ENCODE measurements at places on chromosomes 3 and 15. TPM values are rescaled to one million over a fixed set of nuclear protein-coding genes. Genes with fewer than 3 reads are reported as not detected.

Gene CHRNA3
- total RNA-seq = not detected

DNA sequence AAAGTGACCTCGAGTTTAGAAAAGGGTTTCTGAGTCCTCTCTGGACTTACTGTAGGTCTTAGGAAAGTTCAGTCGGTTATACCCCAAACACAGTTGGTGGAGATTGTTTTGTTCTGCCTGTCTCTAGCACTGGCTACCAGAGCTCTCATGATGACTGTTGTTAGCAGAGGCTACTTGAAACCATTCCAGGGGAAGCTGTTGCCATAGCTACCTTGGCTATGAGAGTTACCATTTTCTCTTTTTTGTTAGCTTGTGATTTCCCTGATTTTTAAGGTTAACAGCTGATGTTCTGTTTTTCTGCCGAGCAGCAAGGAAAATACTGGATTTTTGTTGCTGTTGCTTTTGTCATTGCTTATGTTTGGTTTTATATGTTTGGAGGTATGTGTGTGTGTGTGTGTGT, 26.7 kb downstream of the ABHD2 start:
- no peak for DNase-seq

Gene ADCY5
- total RNA-seq = not detected

- no peak for DNase-seq
These were observed 76.2 kb upstream of the ADPGK start for GRCh38 chr15:72859757-72860145.

Gene CSPG5
- 0.23 TPM for total RNA-seq

DNA sequence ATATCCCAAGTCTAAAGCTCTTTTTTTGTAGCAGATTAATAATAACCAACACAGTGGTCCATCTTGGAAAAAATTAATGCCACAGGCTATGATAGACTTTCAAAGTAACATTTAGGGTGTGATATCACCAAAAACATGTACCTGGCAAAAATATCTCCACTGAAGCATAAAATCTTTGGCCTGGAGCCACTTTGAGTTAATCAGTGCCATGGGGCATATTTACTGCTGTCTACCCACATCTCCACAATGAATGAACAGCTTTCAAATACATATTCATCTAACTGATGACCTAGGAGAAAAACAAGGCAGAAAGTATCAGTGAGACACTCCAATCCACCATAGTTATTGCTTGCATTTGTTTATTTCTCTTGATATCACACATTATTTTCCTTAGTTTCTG, 296.0 kb upstream of the MDFIC2 start:
- no peak for DNase-seq

DNA sequence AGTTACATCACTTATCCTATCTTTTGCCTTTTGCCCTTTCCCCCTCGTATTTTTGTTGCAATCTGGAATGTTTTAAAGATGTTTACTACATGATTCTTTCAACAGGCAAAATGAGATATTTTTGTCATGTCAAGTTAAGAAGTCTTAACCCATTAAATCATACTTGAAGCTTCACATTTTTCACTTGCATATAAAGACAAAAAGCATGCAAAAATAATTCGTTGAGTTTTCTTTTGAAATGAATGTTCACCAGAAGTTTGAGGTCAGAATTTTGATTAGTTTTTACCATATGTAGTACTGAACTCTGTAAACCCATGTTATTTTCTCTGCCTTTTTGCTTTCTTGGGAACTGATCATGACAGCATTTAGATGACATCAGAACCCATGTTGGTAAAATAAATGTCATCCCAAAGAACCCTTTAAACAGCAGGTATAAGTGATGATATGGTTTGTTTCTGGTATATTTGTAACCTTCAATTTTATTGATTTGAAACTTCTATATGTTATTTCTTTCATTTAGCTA, 188.5 kb downstream of the GHSR start:
- DNase-seq = no peak
